ENCODE measurements at places on chromosomes 3 and 15.
A peak's percentile ranks its signal among the peaks of the same experiment; 100 is the strongest.

- no peak for DNase-seq
Measured at GRCh38 chr3:120013481-120013880, 80.8 kb downstream of the GSK3B start.

- DNase-seq = no peak
Measured at GRCh38 chr15:32743411-32744140, 25.8 kb downstream of the GREM1 start.

GRCh38 chr15:45402955-45403877 lies 24.9 kb upstream of the GATM start:
- DNase-seq = peak; percentile 20

DNA sequence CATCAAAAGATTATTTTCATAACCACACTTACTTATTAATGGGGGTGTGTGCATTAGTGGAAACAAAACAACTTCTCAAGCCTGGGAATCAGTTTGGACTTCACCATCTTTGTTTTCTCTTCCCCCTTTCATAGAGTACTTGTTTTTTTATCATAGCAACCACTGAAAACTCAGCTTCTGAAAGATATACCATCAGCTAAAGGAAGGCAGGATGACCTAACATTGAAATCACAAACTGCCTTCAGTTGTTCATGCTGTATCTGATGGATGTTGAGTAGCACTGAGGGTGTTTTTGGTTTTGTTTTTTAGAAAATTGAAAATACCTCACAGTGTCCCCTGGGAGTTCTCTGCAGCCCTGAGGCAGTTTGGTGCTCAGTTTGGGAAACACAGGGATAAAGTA lies 46.5 kb downstream of the NEK10 start:
- no peak for DNase-seq
